Muscle of leg (tissue), 16 donors: ENCODE measurements at places on chromosomes 11 and 22. TPM values are rescaled to one million over a fixed set of nuclear protein-coding genes. Genes with fewer than 3 reads are reported as not detected.

ZBTB16 gene
- total RNA-seq, result 10.0 TPM

PRDX5 gene
- 144 TPM for total RNA-seq

DNA sequence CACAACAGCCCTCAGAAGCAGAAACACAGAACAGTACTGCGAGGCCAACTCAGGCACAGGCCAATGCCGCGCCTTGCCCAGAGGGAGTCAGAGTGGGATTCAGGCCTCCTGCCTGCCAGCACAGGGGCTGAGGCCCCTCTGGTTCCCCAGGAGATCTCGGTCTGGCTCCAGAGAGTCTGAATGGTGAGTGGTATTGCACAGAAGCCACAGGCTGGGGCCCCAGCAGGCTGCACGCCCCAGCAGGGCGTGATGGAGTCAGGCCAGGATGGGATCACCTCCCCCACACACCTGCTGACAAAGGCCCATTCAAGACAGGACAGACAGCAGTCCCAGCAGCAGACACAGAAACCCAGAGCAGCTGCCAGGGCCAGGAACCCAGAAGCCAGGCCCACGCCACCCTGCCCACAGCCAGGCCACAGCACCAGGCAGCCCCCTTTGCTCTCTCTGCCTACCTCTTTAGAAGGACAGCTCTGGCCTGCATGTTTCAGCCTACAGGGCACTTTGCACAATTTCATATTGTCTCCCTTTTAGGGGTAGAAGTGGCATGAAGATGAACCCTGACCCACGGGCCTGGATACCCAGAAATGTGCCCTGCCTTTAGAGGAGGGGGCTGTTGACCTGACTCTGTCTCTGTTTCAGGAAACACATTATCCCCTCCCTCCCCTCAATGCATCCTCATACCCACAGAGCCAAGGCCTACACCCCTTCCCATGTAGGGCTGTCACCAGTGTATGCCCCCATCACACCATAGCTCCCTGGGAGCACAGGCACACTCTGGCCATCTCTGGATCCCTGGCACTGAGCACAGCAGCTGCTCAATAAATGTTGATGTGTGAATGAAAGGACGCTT is 6.1 kb downstream of the FXYD6 start:
- DNase-seq, result peak; percentile 70

GRCh38 chr11:55357560-55358184 is 10.1 kb upstream of the OR4A15 start:
- no peak for DNase-seq

DNA sequence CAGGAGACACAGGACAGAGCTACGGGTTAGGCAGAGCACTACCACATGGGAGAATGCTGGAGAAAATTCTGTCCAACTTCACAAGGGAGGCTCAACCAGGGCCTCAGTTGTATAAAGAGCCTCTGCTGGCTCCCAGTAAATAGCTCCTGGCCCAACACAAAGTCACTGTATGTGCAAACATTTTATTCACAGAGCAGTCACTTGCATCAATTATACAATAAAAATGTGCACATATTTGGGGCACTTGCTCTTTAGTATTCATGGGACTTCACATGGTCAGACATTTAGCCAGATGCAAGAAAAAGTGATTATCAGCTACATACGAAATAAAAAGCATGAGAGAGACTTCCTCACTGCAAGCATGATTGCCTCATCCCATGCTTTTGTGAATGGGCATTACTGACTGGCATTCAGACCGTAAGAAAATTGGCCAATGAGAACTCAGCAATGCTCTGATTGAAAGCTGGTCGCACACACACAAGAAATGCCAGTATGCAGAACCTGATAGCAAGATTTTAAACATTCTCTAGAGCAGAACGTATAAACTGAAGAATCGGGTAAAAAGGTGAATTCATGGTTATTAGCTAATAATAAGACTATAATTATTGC is 39.4 kb downstream of the BLID start:
- DNase-seq, result no peak

DNA sequence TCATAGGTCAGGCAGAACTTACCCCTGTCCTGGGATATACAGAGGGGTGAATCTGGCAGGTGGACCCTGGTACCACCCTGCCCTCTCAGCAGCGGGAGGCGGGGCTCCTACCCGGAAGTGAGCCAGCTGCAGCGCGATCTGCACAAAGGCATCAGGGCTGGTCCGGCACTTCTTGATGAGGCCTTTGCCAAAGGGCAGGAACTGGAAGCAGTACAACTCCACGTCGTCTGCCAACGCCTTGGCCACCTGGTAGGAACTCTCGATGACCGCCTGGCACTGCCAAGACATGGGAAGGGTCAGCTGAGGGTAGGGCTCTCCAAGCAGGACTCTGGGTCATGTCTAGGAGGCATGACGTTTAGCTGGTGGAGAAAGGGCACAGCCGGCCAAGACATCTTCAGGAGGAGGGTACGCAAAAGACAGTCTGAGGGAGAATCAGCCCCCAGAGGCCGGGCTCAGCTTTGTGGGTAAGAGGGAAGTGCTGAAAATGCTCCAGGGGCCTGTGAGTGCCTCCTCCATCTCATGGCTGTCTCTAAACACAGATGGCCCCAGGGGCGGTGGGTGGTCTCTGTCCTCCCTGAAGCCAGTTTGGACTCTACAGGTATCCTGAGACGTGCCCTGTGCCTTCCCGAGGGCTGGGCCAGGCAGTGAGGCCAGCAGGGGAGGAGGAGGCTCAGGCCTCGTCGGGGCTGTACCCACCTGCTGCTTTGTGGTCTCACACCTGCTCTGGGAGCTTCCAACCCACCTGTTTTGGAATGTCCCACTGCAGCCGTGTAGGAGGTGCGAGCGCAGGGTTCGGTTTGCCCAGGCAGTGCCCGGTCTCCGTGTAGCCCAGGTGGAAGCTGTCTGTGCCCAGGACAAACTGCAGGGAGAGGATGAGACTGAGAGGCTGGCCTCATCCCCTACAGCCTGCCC is 6.7 kb downstream of the CPT1B start:
- DNase-seq, result no peak

FGF4 gene
- total RNA-seq, result 5.4 TPM

DNA sequence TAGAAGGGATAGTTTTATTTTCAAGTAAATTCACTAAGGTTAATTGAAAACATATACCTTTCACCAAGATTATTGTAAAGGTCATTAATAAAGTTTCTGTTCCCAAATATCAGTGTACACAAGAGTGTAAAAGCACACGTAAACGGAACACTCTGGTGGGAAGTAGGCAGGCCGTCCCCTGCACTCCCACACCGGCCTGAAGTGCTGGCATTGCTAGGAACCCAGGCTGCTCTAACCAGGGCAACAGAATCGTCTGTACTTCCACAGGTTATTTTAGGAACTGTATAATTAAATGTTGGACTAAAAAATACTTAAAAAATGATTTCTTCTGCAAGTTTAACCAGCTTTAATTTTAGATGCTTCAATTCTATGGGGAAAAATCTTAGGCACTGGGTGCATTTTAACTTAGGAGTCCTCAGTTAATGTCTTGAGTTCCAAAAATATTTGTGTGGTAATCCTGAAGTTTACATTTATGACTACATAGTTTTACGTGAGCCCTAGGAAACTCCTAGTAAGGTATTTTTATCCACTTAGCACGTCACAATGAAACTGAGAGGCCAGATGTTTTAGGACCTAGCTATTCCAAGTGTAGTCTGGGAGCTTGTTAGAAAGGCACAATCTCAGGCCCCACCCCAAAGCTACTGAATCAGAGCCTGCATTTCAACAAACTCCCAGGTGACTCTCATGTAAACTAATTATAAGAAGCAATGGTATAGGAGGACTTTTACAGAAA is 31.2 kb downstream of the KMT5B start:
- peak; percentile 14 for DNase-seq

ASRGL1 gene
- total RNA-seq, result 2.5 TPM

DNA sequence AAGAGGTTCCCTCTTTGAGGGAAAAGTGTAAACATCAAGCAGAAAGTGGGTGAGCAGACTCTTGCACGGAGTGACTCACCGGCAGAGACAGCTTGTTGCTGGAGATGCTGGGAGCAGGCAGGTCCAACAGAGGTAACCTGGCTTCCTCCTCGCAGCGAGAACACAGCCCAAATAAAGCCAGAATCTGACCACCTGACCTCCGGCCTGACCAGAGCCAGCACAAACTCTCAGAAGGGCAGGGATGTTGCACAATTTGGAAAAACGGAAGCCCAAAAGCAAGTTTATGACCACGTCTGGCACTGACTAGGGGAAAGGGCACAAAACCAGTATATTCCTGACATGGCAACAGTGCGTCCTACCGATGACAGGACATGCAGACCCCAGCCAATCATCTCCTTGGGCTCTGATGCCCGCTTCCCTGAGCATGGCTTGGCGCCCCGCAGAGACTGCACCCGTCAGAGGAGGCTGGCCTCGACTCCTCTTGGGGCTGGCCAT is 5.4 kb downstream of the SMCO4 start:
- no peak for DNase-seq

GRCh38 chr22:44364751-44365130 is 52.0 kb upstream of the SHISAL1 start:
- DNase-seq, result peak; percentile 79

SYT7 gene
- 0.93 TPM for total RNA-seq

GRAP2 gene
- total RNA-seq, result 0.40 TPM

DNA sequence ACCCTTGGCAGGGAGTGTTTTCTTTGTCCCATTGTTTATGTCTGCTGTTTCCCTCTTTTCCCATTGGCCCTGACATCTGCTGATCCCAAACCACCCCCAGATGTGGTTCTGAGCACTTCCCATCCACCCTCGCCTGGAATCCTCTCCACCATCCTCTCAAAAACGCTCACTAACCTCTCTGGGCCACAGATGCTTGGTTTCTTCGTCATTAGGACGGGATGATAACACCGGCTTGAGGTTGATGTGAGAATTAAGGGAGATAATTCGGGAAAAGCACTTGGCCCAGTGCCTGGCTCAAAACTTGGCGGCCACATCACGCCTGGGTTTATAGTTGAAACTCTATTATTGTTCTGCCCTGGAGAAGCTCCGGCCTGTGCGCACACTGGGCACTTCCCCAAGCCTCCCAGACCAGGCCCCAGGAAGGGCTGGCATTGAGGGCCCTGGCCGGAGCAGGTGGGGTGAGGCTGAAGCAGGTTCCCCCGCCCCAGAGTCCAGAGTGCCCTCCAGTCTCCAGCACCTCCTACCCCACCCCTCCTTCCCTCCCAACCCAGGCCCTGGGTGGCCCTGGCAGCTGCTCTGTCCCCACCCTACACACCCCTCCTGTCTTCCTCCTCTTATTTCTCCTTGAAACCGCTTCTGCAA is 63.7 kb downstream of the CYTH4 start:
- peak; percentile 82 for DNase-seq

DNA sequence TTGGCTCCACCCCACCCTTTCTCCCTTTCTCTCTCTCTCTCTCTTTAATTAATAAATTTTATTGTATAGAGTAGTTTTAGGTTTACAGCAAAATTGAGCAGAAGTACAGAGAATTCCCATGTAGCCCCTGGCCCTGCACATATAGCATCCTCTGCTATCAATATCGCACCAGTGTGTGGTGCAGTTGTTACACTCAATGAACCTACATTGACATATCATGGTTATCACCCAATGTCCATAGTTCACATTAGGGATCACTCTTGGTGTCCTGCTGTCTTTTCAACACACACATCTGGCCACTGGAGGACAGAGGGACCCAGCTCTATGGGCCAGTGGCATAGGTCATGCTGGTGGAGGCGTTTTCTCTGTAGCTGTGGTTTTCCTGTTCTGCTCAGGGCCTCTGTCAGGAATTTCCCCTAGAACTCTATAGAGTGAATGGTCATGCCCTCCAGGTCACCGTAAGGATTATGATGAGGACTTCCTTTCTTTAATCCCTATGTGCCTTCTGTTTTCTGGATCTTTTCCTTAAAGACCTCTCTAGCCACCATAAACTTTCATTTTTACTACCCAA is 98.2 kb upstream of the NAV2 start:
- DNase-seq, result no peak

- no peak for DNase-seq
Measured at GRCh38 chr11:63001456-63001855, 14.2 kb downstream of the SLC22A8 start.

DNA sequence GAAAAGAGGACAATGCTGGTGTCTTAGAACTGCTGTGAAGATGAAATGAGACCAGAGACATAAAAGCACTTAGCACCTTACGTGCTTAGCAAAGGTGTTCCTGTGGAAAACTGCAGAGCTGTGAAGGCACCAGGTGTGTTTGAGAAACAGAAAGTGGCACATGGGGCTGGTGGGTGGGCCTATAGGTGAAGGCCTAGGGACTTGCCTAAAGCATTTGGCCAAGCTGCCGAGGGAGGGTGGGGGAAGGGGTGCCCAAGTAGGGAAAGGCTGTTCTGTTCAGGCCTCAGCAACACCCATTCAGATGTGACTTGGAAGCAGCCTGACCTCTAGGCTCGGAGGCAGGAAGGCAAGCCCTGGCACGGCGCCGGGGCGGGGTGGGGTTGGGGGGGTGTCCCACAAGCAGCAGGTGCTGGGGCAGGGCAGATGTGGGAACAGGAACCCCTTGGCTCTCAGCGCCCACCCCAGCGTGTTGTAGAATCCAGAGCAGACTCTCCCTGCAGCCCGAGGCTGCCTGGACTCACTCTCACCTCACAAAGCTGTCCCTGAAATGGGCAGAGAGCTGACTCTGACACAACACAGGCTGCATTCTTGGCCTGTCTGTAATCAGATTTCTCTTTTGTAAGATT is 366.7 kb upstream of the NARS2 start:
- DNase-seq, result no peak
